Right lung (tissue), 10 donors: ENCODE measurements at places on chromosomes 13 and 19.

DNA sequence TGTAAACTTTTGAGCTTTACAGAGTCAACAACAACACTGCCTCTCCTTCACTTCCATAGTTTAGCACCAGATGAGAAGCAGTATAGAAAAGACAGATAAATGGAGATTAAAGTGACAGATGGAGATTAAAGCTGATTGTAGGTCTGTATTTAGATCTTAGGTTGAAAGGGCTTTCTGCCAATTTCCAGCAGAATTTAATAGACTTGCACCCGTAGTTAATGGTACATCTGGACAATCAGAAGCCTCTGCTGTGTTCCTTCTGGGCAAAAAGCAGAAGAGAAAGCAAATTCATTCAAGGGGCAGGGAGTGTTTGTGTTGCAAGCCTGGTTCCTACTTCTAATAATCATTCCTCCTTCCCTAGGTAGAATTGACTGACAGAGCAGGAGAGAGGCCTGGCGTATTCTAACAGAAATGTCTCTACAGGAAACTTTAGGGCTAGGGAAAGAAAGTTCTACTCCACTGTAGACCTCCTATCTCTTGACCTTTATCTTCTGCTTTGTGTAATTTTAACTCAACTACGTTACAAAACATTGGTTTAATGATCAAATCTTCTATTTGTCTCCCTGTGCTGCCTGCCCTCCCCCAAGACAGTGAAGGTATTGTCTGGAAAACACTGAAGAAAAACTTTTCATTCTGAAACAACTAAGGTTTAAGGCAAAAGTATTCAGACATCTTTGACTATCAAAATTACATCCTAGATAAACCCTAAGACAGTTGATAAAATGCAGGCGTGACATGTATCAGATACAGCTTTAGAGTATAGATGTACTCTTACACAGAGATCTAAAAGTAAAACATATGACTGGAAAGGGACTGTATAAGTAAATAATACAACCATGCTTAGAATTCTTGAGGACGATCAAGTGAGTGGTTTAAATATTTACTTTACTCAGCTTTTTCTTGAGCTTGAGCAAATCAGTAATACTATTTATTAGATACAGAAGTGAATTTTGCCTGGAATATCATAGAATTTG is 44.4 kb downstream of the GPC6 start:
- DNase-seq, result no peak

GRCh38 chr19:40799558-40800338 is 757 bp downstream of the EGLN2 start:
- no peak for DNase-seq

DNA sequence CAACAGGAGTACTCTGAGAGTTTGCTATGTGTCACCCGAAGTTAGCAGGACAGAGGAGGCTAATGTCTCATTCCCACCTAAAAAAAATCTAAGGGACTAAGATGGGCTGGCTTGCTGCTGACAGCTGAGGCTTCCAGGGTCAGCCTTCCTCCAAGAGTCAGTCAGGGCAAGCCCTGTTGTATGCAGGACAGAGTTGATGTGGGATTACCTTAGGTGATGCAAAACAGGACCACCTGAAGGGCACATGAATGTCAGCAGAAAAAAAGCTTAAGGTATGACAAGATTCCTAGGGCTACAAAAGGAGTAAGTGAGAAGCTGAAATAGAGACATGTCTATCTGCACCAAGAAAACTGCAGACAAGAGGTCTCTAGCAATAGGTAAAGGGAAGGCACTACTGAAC is 151.5 kb downstream of the NHLRC3 start:
- no peak for DNase-seq

DNA sequence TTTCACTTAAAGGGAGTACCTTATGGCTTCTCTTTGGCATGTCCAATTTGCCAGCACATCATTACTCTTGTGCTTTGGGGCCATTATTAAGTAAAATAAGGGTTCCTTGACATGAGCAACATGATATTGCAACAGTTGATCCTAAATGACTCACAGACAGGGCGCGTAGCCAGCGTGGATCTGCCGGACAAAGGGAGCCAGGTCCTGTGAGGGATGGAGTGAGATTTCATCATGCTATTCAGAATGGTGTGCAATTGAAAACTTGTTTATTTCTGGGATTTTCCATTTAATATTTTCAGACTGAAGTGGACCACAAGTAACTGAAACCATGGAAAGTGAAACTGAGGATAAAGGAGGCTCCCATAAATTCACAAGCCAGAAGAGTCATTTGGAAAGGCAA is 48.6 kb upstream of the WASF3 start:
- no peak for DNase-seq

DNA sequence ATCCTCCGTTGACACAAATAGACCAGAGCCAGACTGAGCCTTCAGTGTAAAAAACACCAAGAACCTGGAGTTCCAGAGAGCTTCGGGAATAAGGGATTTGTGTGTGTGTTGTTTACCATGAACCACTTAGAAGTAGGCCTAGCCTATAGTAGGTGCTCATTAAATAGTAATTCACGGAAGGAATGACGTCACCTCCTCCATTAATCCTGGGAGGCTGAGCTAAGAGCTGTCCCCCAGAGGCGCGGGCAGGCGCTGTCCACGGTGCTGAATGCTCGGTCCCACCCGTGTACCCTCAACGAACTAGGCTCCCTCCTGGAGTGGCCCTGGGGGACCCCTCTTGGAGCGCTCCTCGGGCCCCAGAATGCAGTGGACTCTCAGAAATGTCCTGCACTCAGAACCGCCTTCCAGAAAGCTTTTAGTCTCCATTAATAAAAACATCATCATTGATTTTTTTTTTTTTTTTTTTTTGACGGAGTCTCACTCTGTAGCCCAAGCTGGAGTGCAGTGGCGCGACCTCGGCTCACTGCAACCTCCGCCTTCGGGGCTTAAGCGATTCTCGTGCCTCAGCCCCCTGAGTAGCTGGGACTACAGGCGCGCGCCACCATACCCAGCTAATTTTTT is 6.5 kb downstream of the UNC13A start:
- no peak for DNase-seq

GRCh38 chr19:17114414-17114831 is 38.8 kb downstream of the MYO9B start:
- no peak for DNase-seq

GRCh38 chr19:42323852-42324654 is 1.4 kb upstream of the MEGF8 start:
- no peak for DNase-seq

- DNase-seq, result no peak
Observed at GRCh38 chr13:108227651-108228272, 9.6 kb downstream of the ABHD13 start.
